ENCODE measurements at places on chromosomes 16 and 17.

DNA sequence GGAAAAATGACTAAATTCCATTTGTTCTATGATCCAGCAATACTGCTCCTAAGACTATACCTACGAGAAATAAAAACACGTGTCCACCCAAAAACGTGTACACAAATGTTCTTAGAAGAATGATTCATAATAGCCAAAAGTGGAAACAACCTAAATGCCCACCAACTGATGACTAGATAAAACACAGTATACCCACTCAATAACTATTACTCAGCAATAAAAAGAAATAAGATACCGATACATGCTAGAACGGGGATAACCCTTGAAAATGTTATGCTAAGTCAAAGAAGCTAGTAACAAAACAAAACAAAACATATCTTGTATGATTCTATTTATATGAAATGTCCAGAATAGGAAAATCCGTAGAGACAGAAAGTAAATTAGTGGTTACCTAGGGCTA is 17.6 kb downstream of the CCL16 start:
- DNase-seq = no peak

GRCh38 chr16:20660325-20660724 is 37.2 kb downstream of the ACSM1 start:
- no peak for DNase-seq

GRCh38 chr17:45096141-45096540 is 35.0 kb downstream of the NMT1 start:
- no peak for DNase-seq

GRCh38 chr16:77211880-77212740 is 12.9 kb downstream of the SYCE1L start:
- DNase-seq = peak; percentile 66

- DNase-seq = no peak
Measured at GRCh38 chr17:38417210-38417951, 10.9 kb upstream of the ARHGAP23 start.

- no peak for DNase-seq
Measured at GRCh38 chr16:77557385-77557784, 122.6 kb upstream of the ADAMTS18 start.

DNA sequence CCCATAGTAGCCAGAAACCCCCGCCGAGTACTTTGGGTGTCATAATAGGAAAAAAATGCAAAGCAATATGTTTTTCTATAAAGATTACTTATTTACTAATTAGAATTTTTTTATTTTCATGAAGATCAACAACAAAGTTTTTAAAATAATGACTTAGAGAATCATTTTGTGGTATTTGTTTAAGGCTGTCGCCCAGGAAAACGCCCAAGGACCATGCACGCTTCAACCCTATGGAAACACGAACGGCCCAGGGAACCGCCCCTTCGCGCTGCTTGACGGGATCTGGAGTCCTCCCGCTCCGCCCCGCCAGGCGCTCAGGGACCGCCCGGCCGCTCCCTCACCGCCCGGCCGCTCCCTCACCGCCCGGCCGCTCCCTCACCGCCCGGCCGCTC is 408 bp upstream of the KPNA2 start:
- DNase-seq = no peak

DNA sequence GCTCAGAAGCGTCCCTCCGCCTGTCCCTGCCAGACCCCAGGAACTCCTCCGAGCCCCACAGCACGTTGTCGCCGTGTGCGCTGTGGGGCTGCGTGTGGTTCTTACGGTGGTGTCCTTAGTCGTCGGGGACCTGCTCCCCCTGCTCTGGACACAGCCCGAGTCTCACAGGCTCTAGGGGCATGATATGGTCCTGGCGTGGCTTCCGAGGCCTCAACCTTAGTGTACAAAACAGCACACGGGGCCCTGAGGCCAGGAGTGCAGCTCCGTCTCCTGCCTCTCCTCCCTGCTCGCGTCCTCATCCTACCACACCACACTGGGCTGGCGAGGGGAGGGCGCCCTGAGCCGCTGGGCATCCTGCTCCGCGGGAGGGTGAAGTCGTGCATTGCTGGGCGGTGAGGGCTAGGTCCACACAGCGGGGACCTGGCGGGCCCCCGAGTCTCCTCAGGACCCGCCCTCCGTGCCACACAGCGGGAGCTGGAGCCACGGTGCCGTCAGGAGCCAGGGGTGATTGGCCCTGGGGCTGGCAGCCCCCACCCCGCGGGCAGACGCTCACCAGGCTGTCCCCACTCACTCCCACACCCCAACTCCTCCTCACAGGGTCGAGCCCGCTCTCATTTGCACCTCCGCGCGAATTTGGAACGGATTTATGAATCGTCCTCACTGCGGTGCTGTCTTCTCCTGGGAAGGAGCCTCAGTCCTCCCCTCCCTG is 1.2 kb upstream of the MAFG start:
- DNase-seq = no peak

DNA sequence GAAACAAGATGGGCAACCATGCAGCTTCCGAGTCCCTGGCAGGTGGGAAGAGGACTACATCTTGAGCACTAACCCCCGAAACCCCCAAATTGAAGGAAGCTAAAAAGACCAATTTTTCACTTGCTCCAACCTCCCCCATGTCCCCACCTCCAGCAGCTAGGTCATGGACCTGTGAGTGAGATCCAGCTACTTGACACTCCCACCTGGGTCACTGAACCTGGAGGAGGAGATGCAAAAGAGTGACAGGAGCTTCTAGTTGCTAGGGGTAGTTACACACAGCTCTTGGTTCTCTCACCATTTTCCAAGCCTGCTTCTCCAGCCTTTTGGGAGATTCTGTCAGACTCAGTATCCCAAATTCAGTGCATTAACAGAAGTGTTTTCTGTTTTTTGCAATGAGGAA is 11.2 kb downstream of the PDZD9 start:
- no peak for DNase-seq

DNA sequence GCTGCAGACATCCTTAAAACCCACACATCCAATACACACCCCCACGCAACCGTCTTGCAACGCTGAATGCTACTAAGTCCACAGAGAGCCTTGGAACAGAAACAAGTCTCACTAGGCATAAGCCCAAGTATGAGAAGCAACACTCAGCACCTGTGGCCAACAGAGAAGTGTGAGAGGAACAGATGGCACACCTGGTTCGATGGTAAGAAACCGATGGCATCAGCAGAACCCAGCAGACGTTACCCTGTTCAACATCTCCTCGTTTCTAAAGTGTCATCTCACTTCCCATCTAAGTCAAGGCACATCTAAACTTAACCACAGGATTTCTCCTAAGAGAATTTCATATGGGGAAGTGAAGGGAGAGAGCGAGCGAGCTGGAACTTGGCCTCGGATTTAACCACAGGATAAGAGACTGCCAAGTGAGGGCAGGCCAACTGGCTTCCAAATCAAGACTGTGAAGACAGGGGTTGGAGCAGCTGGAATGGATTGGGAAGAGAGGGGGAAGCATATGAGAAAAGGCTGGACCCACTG is 41.0 kb downstream of the NXPH3 start:
- peak; percentile 56 for DNase-seq

DNA sequence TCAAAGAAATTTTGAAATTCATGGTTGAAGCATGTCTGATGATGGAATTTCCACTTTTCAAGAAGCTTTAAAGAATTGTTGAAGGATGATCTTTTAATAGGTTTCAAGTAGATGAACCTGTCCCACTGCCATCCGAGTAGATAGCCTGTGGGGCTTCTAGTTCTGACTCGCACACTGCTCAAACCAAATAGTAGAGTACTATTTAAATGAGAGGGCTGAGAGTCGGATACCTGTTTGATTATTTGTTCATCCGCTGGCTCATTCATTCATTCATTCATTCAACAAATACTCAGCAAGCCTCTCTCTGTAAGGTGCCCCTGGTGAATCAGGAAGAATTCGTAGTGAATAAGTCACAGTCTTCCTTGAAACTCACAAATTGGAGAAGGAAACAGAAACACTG is 108.2 kb upstream of the IRX5 start:
- DNase-seq = no peak

- DNase-seq = no peak
Measured at GRCh38 chr16:1919327-1919998, 1.2 kb upstream of the HS3ST6 start.

- no peak for DNase-seq
Measured at GRCh38 chr17:82677353-82677925, 21.1 kb downstream of the RAB40B start.

GRCh38 chr17:17104494-17104893 is 62.2 kb downstream of the MPRIP start:
- no peak for DNase-seq

GRCh38 chr16:65283181-65283651 is 161.4 kb upstream of the CDH11 start:
- DNase-seq = no peak

GRCh38 chr17:38739305-38739704 is 8.8 kb downstream of the PCGF2 start:
- DNase-seq = no peak

- no peak for DNase-seq
Measured at GRCh38 chr16:66161269-66161668, 205.2 kb upstream of the CDH5 start.

- no peak for DNase-seq
Measured at GRCh38 chr16:85215478-85216118, 103.3 kb upstream of the CIBAR2 start.

DNA sequence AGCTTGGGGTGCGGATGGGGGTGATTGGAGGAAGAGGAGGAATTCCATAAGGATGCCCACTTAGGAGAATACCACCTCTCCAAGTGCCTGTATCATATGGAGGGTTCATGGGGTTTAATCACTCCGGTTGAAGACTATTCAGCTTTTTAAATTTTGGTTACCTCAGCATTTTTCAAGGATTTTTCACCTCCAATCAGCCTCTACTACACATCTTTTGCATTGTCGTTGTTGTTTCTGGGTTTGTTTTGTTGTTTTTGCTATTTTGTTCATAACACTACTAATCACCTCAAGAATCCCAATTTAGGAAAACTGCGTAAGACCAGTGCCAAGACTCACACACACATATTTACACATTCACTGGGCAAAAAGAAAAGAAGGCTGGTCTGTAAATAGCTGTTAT is 619.5 kb upstream of the CDH5 start:
- DNase-seq = no peak

GRCh38 chr17:38448208-38448771 is 20.0 kb downstream of the ARHGAP23 start:
- no peak for DNase-seq

DNA sequence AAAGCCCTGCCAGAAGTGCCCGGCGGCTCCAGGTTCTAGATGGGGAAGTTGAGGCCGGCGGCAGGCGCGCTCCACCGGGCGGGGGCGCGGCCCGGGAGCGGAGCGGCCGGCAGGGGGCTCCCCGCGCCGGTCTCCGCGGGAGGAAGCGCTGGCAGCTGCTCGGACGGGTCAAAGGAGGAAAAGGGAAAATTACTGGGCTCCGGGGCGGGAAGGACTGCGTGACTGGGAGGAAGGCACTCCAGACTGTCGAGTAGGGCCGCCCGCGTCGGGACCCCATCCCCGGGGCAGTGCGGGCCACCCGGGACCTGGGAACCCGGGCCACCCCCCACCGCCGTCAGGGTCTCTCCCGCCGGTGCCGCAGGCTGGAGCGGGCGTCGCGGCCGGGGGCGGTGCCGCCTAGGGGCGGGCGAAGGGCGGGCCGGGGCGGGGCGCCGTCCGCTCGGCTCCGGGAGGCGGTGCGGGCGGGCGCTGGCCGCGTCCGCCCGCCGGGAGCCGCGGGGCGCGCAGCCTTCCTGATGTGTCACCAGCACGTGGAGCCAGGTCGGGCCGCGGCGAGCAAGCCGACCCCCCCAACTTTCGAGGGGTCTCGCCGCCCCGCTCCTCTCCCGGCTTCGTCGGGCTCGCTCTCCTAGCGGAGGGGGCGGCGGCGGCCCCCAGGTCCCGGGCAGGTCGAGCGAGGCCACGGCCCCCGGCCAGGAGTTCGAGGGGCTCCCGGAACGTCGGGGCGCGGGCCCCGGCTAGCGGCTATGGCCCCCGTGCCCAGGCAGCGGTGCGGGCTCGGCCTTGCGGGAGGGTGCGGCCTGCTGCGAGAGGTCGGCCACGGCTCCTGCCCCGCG is 167.5 kb downstream of the RAB11FIP4 start:
- peak; percentile 85 for DNase-seq

GRCh38 chr17:48547808-48548522 is 3.1 kb upstream of the HOXB2 start:
- no peak for DNase-seq

GRCh38 chr17:80643326-80644099 is 98.9 kb downstream of the RPTOR start:
- no peak for DNase-seq

GRCh38 chr16:48157794-48158193 is 2.0 kb upstream of the ABCC12 start:
- DNase-seq = no peak

DNA sequence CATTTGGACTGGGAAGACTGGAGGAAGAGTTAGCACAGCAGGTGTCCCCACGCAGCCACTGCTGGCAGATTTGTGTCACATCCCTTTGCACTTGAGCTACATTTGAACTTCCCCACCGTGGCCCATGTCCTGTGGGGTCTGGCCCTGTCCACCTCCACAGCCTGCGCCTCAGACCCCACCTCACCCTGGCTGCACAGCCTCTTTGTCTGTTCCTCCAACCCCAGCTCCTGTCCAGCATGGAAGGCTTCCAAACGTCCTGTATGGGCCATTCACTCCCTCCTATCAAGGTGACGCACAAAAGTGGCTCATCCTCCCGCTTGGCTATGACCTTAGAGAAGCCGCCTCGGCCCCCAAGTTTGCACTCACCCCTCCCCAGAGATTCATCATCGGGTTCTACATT is 200.6 kb downstream of the FOXL1 start:
- no peak for DNase-seq

DNA sequence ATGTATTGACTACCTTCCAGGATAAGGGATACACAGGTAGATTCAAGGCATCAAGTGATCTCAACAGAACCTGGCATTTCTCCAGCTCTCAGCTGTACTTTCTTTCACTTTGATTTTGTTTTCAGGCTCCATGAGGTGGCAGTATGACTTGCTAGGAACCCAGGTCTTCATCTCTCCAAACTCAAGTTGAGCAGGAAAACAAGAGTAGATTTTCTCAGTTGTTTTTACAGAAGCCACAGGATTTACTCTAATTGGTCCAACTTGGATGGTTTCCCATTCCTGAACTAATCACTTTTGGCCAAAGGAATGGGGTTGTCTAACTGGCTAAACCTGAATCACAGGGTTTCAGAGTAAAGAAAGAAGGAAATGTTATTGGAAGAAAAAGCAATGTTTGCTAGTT is 146.6 kb downstream of the TRIM37 start:
- DNase-seq = no peak

DNA sequence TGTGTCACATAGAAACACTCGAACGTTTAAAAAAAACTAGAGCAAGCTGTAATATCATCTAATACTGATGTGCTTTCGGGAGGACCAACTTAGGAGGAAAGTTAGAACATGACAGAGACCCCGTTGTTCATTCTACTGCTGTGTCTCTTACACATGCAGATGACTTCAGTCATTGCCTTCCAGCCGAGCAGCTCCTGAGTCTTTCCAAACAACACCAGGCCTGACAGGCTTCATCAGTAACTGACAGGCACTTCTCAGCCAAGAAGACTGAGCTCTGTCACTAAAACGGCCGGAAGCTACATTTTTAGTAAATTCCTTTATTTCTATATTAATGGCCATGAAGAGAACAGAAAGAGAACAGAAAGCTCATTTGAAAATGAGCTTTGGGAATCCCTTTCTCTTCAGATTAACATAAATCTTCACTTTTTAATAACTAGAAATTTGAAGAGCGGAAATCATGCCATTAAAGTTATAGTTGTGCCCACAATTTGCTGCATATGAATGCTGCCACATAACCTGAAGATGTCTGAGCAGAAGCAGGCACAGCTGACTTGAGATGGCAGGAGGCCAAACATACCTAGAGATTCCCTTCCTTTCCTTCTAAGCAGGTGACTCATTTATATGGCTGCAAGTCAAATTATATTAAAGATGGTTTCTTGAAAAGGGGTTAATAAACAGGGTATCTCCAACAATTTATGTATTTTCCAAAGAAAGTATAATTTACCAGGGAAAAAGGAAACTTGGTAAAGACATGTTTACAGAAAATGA is 148.9 kb downstream of the ITFG1 start:
- DNase-seq = no peak
